Vagina (tissue), 2 donors: ENCODE measurements at places on chromosomes 1 and 21. TPM values are rescaled to one million over a fixed set of nuclear protein-coding genes. Genes with fewer than 3 reads are reported as not detected.

DNA sequence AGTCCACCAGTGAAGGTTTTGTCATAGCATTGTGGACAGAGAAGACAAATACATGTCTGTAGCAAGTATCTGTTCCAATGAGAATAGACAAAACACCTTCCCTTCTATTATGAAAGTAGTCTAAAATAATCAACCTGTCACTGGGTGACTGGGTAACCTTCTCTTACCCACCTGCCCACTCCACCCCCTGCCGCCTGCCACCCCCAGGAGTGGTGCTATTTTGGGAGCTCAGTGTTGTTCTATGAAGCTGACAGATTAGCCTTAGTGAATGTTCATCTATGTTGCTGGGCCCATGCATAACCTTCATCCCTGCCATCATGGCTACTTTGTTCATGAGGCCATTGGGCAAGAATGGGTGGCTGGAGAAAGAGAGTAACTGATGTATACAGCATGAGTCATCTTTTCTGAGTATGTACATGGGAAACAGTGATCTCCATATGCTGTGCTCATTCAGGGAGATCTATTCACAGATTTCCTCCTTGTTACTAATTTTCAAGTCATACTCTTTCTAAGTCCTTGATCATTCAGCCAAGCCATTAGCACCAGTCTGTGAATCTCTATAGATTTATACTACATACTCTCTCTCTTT lies 24.8 kb downstream of the MARK1 start:
- no peak for DNase-seq

DNA sequence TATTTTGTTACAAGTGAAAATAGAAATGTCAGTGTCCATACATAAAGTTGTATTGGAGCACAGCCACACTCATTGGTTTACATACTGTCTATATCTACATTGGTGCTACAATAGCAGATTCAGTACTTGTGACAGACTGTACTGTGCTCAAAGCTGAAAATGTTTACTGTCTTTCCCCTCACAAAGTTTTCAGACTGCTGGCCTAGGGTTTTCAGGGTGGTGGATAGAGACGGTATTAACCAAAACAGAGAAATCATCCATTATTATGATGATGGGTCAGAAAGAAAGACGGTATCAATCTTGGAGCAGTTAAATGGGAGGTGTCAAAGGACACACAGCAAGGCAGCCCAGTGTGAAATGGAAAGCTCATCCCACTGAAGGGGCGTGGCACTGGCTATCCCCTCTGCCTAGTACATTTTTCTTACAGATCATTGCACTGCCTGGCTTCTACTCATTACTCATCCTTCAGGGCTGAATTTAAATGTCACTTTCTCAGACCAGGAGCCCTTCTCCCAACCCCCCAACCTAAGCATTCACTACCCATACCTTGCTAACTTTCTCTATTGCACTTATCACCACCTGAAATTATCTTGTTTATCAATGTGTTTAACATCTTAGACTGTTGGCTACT lies 10.2 kb downstream of the JAK1 start:
- no peak for DNase-seq

- DNase-seq, result no peak
These were observed 10.4 kb upstream of the SGIP1 start for GRCh38 chr1:66523562-66523961.

DNA sequence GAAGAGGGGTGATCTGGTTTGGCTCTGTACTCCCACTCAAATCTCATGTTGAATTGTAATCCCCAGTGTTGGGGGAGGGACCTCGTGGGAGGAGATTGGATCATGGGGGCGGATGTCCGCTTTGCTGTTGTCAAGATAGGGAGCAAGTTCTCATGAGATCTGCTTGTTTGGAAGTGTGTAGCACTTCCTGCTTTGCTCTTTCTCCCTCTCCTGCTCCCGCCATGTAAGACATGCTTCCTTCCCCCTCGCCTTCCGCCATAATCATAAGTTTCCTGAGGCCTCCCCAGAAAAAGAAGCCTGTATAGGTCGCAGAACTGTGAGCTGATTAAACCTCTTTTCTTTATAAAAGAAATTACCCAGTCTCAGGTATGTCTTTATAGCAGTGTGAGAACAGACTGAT lies 27.9 kb downstream of the MYOM3 start:
- DNase-seq, result no peak

COL8A2 gene
- total RNA-seq, result 6.4 TPM

C1orf94 gene
- not detected for total RNA-seq

- DNase-seq, result no peak
These were observed 9.8 kb upstream of the CAPZB start for GRCh38 chr1:19495000-19495656.

- no peak for DNase-seq
These were observed 209.0 kb upstream of the TMEM51 start for GRCh38 chr1:14944471-14944985.

- DNase-seq, result no peak
These were observed 4.3 kb downstream of the CR1 start for GRCh38 chr1:207500306-207500705.

ZSCAN20 gene
- 4.4 TPM for total RNA-seq
